ENCODE measurements at places on chromosomes 7 and 10. TPM values are rescaled to one million over a fixed set of nuclear protein-coding genes. Genes with fewer than 3 reads are reported as not detected.

- DNase-seq = peak; percentile 79
These were observed 474.0 kb downstream of the RPS24 start for GRCh38 chr10:78507510-78508160.

- no peak for DNase-seq
These were observed at the start of gene ACHE for GRCh38 chr7:100895701-100895955. Gene ACHE (minus strand): TSS chr7:100895888. CDS start chr7:100894232, 1,656 bp downstream.

DNA sequence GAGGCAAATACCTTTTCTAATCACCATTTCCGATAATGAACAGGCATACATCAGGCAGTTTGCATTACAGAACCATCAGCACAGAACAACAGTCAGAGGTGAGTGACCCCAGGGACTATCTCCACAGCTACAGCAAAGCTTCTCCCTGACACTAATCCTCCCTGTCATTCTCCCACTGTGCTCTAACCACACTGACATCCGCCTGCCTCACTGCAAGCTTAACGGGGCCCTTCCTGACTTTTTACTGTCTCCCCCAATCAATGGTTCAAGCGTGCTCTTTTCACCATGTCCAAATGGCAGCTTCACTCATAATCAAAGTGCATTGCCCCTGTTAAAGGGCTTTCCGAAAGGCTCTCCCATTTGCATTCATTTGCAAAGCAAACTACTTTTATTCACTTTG, 196.3 kb downstream of the DNAJC1 start:
- DNase-seq = no peak

DNA sequence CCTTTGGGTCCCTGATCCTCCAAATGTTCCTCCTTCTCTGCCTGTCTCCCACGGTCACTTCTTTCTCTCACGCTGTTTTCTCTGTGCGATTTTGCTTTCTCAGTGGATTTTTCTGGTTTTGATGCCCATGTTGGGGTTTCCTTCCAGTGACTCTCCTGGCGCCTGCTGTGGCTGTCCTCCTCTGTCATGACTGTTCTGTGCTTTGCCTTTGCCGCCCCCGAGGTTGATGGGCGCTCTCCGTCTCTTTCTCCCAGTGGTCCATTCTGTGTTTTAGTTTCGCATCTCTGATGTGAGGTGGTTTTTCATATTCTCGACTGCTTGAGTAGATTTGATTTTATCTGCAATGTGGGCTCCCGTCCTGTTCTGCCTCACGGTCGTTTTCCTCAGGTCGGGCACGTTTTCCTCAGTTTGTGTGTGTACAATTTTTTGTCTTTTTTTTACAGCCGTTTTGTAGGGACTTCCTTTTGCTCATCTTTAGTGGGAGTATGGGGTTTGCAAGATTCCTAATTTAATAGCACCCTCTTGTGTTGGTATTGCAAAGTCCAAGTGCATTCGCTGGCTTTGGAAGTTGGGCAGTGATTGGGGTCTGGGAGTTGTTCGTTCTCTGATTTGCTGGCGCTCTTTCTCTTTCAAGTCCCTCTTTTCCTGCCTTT, 100.0 kb downstream of the INPP5A start:
- DNase-seq = peak; percentile 60

The MICU1 gene
- 29.7 TPM for total RNA-seq

- DNase-seq = no peak
These were observed 58.5 kb upstream of the EXOC6 start for GRCh38 chr10:92789786-92790185.

DNA sequence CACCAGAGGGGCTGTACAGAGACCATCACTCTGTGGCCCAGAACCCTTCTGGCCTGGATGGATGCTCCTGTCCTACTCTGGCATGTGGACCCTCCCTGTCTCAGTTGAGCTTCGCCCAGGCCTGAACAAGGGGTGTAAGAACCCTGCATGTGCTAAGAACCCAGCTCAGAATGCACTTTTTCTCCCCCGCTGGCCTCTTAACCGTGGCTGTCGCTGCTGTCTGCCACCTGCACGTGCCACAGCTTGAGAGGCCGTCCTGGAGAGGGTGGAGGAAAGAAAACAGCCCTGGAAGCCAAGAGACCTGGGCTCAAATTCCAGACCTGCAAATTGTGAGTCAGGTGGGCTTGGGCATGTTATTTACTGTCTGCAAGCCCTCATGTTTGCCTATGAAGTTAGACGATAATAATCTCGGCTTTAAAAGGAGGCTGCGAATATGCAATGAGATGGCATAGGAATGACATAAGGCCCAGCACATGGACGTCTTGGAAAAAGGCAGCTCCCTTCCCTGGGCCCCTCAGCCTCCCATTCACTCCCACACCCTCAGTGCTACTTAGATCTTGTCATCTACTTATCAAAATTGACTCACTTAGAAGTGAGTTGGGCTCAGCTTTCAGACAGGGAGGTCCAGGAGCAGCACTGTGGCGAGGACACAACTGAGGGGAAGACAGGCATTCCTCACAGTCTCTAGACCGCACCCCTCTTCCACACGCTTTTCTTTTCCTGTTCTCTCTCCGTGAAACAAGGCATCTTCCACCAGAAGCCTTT, 31.4 kb downstream of the FIGNL1 start:
- DNase-seq = no peak

DNA sequence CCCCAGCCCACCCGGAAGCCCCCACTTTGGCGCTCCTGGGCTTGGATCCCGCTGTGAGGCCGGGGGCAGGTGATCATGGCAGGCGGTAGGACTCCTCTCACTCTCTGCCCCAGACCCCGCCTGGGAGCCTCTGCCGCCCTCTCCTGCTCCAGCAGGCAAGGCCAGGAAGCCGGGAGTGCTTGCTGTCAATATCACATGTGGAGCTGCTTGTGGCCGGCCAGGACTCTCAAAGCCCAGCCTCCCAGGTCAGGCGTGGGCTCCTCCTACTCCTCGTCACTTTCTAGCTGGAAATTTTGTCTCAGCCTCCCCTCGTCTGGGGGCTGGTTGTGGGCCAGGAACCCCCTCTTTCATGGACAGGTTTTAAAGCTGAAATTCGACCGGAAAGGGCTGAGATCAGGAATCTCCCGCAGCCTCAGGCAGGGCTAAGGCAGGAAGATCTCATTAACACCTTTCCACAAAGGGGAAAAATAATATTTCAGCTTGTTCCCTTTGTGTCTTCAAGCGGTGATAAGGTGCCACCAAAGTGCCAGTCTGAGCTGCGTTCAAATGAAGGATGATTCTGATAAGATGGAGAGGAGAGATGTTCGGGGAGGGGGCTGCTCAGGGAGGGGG, 273.6 kb upstream of the PODXL start:
- DNase-seq = no peak

The PRKCQ gene
- total RNA-seq = 2.0 TPM

- DNase-seq = no peak
These were observed 166.0 kb downstream of the SNX13 start for GRCh38 chr7:17774248-17774647.

GRCh38 chr7:30988351-30989005, 24.7 kb downstream of the GHRHR start:
- peak; percentile 78 for DNase-seq

The MMP21 gene
- total RNA-seq = not detected

DNA sequence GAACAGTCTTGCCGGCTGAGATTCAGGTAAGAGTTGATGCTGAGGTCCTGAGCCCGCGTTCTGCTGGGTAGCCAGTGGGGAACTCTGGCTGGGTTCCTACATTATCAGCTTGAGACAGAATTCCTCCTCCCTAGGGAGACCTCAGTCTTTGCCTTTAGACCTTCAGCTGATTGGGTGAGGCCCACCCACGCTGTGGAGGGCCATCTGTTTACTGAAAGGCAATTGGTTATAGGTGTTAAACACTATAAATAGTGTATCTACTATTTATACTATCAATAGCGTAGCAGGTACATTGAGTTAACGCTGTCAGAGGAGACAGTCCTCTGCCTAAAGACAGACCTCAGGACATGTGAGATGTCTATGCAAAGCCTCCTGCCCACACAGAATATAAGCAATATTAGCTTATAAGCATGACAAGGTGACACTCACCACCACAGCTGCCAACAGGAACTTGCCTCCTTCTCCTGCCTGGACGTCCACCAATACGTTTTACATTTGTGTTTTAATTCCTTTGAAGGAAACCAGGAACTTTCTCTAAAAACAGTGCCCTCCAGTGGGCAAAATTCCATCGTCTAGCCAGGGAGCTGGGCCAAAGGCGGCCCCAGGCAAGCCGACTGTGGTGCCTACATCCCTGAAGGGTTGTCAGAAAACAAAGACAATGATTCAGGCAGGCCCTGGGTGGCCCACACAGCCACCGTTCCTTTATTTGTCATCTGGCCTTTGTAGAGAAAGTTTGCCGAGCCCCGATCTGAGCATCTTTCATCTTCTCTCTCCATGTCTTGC, 58.8 kb downstream of the INSIG1 start:
- DNase-seq = no peak

GRCh38 chr7:106277976-106278375, 6.8 kb downstream of the NAMPT start:
- DNase-seq = no peak

GRCh38 chr7:66815951-66816350, 75.4 kb downstream of the RABGEF1 start:
- peak; percentile 54 for DNase-seq

DNA sequence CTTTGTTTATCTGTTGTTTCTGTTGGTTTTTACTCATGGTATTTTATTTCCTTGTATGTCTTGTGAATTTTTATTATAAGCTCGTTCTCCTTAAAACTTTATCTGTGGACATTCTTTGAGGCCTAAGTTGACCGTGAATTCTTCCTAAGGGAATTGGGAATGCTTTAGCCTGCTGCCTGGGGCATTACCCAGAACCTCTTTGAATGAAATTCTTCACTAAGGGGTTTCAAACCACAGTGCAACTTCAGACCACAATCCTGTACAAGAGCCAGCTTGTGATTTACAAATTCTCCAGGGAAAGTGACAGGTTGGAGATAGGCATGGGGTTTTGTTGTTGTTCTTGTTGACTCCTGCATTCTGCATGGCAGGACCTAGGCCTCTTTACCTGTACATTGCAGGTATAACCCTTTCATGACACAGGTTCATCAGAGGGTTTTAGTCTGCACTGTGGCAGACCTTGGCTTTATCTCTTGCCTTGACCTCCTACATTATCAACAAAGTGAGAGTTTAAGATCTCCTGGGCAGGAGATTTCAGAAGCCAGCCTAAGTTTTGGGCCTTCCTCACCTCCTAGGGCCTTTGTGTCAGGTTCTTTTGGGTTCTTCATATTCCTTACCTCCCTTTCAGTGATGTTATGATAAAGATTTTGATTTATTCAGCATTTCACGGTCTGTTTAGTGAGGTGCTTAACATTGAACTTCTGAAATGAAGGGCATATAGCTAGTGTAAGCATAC, 70.2 kb downstream of the ABCC2 start:
- DNase-seq = no peak

- DNase-seq = no peak
These were observed 128.4 kb upstream of the FZD1 start for GRCh38 chr7:91135703-91136430.

- no peak for DNase-seq
These were observed 239.7 kb upstream of the INHBA start for GRCh38 chr7:41942468-41943093.

The PRSS37 gene
- not detected for total RNA-seq

The TMEM213 gene
- total RNA-seq = not detected

The GRM3 gene
- total RNA-seq = not detected

The FKBP6 gene
- total RNA-seq = not detected

DNA sequence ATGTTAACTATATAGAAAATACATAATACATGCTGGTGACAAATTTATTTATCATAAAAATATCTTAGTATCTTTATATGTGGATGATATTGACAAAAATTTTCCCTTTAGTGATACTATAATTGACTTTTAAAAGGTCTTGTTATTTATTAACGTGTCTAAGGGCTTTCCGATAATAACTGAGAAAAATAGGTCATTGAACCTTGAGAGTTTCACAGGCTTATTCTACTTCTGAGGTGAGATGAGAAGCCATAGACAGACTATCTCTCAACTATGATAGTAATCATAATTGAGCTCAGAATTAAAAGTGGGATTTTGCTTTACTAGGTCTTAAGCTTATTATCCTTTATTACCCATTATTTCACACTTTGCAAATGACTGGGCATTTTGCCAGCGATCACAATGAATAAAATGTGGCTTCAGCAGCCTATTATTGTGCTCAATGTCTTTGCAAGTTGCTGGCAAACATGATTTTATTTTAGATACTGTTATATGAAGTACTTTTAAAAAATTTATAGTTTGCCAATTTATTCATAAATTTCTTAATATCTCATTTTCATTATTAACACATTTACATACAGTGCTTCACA, 574.5 kb downstream of the ZWINT start:
- no peak for DNase-seq

DNA sequence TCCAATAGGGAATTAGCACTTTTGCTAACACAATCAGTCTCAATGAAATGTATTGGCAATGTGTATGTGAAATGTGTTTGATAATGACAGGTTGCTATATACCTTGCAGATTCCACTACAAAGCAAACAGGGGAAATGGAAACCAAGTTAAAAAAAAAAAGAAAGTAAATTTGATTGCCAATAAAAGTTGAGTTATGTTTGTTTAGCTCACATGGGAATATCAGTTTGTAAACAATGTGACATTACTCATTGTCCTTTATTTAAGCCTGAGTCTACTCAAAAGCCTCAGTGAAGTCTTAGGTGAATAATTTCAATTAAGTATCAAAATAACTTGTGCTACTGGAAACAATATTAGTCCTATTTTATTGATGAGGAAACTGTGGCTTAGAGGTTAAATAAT, 285.2 kb downstream of the CACNA2D1 start:
- DNase-seq = no peak

DNA sequence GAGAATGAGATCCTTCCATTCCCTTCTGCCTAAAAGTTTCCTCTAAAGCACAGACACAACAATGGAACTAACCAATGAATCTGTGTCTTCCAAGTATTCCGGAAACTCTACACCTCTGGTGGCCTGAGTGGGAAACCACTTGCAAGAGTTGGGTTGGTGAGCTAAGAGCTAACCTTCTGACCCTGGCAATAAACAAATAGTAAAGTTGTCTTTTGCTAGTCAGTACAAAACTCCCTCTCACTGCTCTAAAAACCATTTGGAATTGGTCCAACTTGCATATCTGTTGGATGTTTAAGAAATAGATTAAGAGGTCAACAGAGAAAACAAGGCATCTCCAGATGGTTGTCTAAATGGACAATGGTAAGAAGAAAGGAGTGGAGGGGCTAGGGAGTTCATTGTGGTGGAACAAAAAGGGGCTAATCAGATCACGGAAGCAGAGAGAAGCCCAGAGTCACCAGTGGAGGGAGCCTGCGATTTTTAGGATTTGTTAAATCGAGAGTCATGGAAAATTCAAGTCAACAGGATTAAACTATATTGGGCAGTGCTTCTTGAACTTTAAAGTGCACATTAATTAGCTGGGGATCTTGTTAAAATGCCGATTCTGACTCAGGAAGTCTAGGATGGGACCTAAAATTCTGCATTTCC, 192.3 kb downstream of the EVX1 start:
- DNase-seq = no peak

The AKR1C8 gene
- not detected for total RNA-seq

GRCh38 chr7:67618556-67619162, 622.0 kb downstream of the TYW1 start:
- no peak for DNase-seq

- DNase-seq = no peak
These were observed 26.8 kb downstream of the VSIR start for GRCh38 chr10:71746344-71747037.

DNA sequence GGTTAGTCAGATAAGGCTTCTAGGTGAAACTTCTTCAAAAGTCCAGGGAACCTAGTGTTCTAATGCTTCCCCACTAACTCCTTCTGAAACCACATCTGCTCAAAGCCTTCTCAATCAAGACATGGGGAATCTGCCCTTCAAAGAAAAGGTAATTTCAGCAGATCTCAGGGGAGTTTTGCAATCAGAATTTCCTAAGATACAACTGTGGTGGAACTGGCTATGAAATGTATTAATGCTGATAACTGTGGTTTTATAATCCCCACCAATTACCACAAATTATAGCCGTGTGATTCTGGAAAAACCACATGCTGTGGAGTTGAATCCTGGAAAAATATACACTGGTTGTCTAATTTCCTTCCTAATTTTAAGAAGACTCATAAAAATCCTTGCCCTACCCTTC, 233.8 kb downstream of the SORCS1 start:
- DNase-seq = no peak
